Prostate gland (tissue), 2 donors: ENCODE measurements at places on chromosomes 11 and 22.

DNA sequence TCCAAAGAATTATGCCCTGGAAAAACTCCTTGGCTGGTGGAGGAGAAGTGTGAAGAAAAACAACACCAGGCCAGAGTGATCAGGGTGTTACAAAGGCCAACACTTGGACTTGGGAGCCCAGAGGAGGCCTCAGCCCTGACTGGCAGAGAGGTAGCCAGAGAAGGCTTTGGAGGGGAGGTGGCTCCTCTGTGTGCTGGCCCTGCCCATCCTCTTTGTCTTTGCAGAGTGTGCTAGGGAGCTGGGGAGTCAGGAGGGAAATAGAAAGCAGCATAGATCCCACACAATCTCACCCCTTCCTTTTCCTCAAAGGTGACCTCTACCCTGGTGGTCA is 12.0 kb upstream of the P2RY6 start:
- no peak overlapping the region for H3K4me3 ChIP-seq
- no peaks in the 10 kb centered on the region for H3K27me3 ChIP-seq
- no peak overlapping the region for H3K27ac ChIP-seq

DNA sequence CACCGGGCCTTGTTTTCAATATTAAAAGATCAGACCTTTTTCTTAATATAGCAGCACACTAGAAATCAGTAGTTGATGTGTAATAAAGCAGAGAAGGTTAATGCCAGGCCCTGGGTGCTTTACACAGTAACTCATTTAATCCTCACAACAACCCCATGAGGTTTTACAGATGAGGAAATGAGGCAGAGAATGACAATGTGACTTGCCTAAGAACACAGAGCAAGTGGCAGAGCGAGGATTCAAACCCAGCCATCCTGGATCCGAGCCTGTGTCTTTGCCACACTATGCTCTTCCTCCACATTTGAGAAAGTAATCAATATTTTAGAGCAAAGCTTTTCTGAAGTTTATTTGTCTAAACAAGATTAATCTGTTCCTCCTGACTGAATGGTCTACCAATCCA is 7.2 kb downstream of the JAML start:
- H3K27ac ChIP-seq, result no peak overlapping the region
- no peak for DNase-seq
- no peaks in the 10 kb centered on the region for H3K36me3 ChIP-seq
- no peaks in the 10 kb centered on the region for H3K27me3 ChIP-seq
- H3K4me1 ChIP-seq, result no peaks in the 10 kb centered on the region
- H3K4me3 ChIP-seq, result no peak overlapping the region

- H3K4me1 ChIP-seq, result no peaks in the 10 kb centered on the region
- peaks cover 3% of the 10 kb centered on the region for H3K27me3 ChIP-seq
- no peak overlapping the region for H3K27ac ChIP-seq
Observed at GRCh38 chr11:1235306-1235900, 12.5 kb downstream of the MUC5B start.

GRCh38 chr22:41442240-41442792 is 4.3 kb downstream of the TOB2 start:
- H3K36me3 ChIP-seq, result peaks cover 1% of the 10 kb centered on the region
- no peak for DNase-seq
- no peaks in the 10 kb centered on the region for H3K27me3 ChIP-seq
- H3K27ac ChIP-seq, result no peak overlapping the region
- H3K4me1 ChIP-seq, result peaks cover 2% of the 10 kb centered on the region

GRCh38 chr11:121829159-121829643 is 286.8 kb downstream of the BLID start:
- no peak for DNase-seq
- no peaks in the 10 kb centered on the region for H3K4me1 ChIP-seq
- H3K27ac ChIP-seq, result no peak overlapping the region
- H3K27me3 ChIP-seq, result no peaks in the 10 kb centered on the region
- no peak overlapping the region for H3K4me3 ChIP-seq

- peaks cover 2% of the 10 kb centered on the region for H3K27me3 ChIP-seq
- no peaks in the 10 kb centered on the region for H3K4me1 ChIP-seq
- H3K4me3 ChIP-seq, result no peak overlapping the region
- H3K27ac ChIP-seq, result no peak overlapping the region
Observed at GRCh38 chr11:62166371-62166770, 23.6 kb upstream of the SCGB1D1 start.

- no peaks in the 10 kb centered on the region for H3K36me3 ChIP-seq
- no peak overlapping the region for H3K4me3 ChIP-seq
- no peaks in the 10 kb centered on the region for H3K27me3 ChIP-seq
- no peaks in the 10 kb centered on the region for H3K4me1 ChIP-seq
Observed at GRCh38 chr11:2685051-2685450, 14.7 kb downstream of the KCNQ1OT1 start.

- no peak for DNase-seq
- H3K4me3 ChIP-seq, result no peak overlapping the region
- no peaks in the 10 kb centered on the region for H3K36me3 ChIP-seq
- no peak overlapping the region for H3K27ac ChIP-seq
Observed at GRCh38 chr22:30224161-30224857, 22.2 kb downstream of the LIF start.

DNA sequence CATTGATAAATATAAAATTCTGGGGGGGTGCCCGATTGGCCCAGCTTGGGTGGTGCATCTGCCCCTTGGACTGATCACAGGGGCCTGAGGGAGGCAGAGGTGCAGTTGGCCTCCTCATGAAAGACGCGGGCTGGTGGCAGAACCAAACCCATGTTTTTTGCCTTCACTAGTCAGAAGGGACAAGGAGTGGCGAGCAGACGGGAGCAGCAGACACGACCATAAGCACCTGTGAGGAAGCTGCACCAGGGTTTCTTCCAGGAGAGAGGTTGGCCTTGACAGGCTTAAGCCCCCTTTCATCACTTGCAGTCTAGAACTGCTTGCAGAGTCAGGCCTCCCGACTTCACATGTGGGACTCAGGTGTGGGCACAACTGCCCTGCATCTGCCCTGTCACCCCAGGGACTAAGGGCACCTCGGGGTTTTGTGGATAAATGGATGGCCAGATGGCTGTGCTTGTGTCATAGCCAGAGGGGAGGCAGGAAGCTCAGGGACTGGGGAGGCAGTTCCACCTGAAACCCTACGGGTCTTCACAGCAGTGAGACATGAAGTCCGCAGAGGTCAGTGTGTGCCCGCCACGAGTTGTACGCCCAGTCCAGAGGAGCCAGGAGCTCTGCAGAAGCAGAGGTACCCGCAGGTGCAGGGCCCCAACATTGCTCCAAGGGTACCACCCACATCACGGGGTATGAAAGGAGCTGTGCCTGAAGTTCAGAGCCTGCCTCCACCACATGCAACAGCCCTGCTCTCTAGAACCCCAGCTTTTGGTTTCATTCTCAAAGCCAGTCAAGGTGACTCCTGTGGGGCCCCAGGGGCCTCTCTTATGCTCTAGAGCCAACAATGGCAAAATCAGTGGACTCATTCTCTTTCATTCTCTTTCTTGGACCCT is 18.2 kb upstream of the SYT13 start:
- DNase-seq, result no peak
- no peak overlapping the region for H3K4me3 ChIP-seq
- no peaks in the 10 kb centered on the region for H3K27me3 ChIP-seq
- no peak overlapping the region for H3K27ac ChIP-seq
- peaks cover 4% of the 10 kb centered on the region for H3K4me1 ChIP-seq

GRCh38 chr11:86073948-86074347 is 5.1 kb upstream of the PICALM start:
- no peak for DNase-seq
- H3K27me3 ChIP-seq, result no peaks in the 10 kb centered on the region

GRCh38 chr11:5246772-5247471 is 2.7 kb downstream of the HBG1 start:
- H3K27me3 ChIP-seq, result no peaks in the 10 kb centered on the region
- H3K36me3 ChIP-seq, result no peaks in the 10 kb centered on the region
- H3K4me1 ChIP-seq, result no peaks in the 10 kb centered on the region
- no peak overlapping the region for H3K4me3 ChIP-seq
- DNase-seq, result no peak

GRCh38 chr11:41868606-41869005 is 409.2 kb upstream of the LRRC4C start:
- no peak overlapping the region for H3K4me3 ChIP-seq
- H3K36me3 ChIP-seq, result no peaks in the 10 kb centered on the region
- no peaks in the 10 kb centered on the region for H3K4me1 ChIP-seq
- DNase-seq, result no peak
- H3K27ac ChIP-seq, result no peak overlapping the region
- H3K27me3 ChIP-seq, result no peaks in the 10 kb centered on the region

GRCh38 chr11:78748918-78749690 is 174.4 kb upstream of the NARS2 start:
- no peaks in the 10 kb centered on the region for H3K36me3 ChIP-seq

- H3K4me3 ChIP-seq, result peak within 1 kb of the TSS; percentile 69
- H3K4me1 ChIP-seq, result peaks cover 8% of the 10 kb centered on the region
- peak within 1 kb of the TSS; percentile 92 for H3K27ac ChIP-seq
- H3K36me3 ChIP-seq, result no peaks in the 10 kb centered on the region
- DNase-seq, result peak; percentile 94
Observed at GRCh38 chr11:57761301-57762234, at the start of gene CTNND1. Gene CTNND1, plus strand, starts transcription at chr11:57761802. Its CDS starts 29,677 bp downstream, at chr11:57791479.

GRCh38 chr11:73320763-73321603 is 12.9 kb downstream of the ARHGEF17 start:
- peak overlapping the region; percentile 85 for H3K27ac ChIP-seq
- H3K27me3 ChIP-seq, result no peaks in the 10 kb centered on the region
- H3K4me3 ChIP-seq, result no peak overlapping the region
- no peaks in the 10 kb centered on the region for H3K36me3 ChIP-seq
- DNase-seq, result no peak

GRCh38 chr22:46905415-46905814 is 143.0 kb downstream of the TBC1D22A start:
- H3K4me3 ChIP-seq, result no peak overlapping the region
- no peak for DNase-seq
- H3K4me1 ChIP-seq, result no peaks in the 10 kb centered on the region
- H3K27ac ChIP-seq, result no peak overlapping the region

DNA sequence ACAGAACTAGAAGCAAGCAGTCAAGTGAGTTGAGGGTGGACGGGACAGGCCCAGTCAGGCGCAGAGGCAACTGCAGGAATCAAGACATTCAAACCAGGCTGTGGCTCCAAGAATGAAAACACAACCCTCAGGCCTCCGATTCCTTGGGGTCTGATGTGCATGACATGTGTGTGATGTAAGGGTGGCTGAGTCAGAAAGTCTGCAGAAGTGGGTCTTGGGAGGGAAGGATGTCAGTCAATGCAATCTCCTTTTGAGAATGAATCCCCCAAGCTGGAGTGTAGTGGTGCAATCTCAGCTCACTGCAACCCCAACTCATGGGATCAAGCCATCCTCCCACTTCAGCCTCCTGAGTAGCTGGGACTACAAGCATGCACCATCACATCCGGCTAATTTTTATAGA is 15.9 kb upstream of the PDE2A start:
- no peaks in the 10 kb centered on the region for H3K4me1 ChIP-seq
- H3K27ac ChIP-seq, result no peak overlapping the region
- peaks cover 32% of the 10 kb centered on the region for H3K36me3 ChIP-seq
- H3K27me3 ChIP-seq, result no peaks in the 10 kb centered on the region
- DNase-seq, result no peak

DNA sequence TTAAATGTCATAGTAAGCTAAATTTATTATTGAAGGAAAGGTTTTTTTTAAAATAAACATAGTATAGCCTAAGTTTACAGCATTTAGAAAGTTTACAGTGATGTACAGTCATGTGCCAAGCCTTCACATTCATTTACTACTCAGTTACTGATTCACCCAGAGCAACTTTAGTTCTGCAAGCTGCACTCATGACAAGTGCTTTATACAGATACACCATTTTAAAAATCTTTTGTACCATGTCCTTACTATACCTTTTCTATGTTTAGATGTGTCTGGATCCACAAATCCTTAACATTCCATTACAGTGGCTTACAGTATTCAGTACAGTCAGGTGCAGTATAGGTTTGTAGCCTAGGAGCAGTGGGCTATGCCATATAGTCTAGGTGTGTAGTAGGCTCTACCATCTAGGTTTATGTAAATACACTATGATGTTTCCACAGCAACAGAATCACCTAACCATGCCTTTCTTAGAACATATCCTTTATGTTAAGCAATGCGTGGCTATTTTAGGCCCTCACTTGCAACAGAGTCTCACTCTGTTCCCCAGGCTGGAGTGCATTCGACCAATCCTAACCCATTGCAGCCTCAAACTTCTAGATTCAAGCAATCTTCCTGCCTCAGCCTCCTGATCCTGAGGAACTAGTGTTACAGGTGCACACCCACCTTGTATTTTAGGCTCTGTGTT is 79.5 kb upstream of the SLC25A18 start:
- H3K36me3 ChIP-seq, result no peaks in the 10 kb centered on the region
- no peak overlapping the region for H3K27ac ChIP-seq
- H3K4me1 ChIP-seq, result no peaks in the 10 kb centered on the region
- H3K27me3 ChIP-seq, result no peaks in the 10 kb centered on the region
- DNase-seq, result no peak
- no peak overlapping the region for H3K4me3 ChIP-seq

GRCh38 chr22:42180349-42180842 is 49.8 kb upstream of the CYP2D6 start:
- no peak overlapping the region for H3K27ac ChIP-seq
- no peak overlapping the region for H3K4me3 ChIP-seq
- DNase-seq, result no peak
- no peaks in the 10 kb centered on the region for H3K4me1 ChIP-seq
- H3K36me3 ChIP-seq, result no peaks in the 10 kb centered on the region

GRCh38 chr11:62694455-62695167 is 5.3 kb upstream of the LRRN4CL start:
- H3K4me3 ChIP-seq, result no peak overlapping the region
- H3K27ac ChIP-seq, result no peak overlapping the region
- H3K27me3 ChIP-seq, result no peaks in the 10 kb centered on the region
- peak; percentile 75 for DNase-seq

DNA sequence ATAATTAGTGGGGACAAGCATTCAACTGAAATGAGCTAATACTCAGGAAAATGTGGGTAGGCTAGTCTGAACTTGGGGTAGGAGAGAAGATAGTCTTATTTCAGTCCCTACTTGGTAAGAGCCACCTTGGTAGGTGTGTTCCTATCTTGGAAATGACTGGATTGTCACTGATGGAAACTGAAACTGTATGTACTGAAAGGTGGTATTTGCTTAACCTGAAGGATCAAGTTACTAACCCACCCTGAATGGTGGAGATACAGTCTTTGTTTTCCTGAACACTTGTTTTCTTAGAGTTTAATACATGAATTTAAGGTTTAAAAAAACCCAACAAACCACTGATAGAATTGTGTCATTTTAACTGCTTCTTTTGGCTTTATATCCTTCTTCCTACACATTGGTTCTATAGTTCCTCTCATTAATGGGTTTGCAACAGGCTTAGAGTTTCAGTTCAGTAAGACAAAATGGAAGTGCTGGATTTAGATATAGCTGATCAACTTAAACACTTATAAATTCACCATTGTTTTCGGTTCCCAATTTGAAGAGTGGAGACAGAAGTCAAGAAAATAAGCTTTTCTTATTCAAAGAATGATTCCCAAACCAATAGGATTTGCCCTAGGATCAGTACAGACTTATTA is 4.2 kb downstream of the FAR1 start:
- H3K4me3 ChIP-seq, result no peak overlapping the region
- H3K27ac ChIP-seq, result no peak overlapping the region
- no peaks in the 10 kb centered on the region for H3K4me1 ChIP-seq

GRCh38 chr11:7487360-7487759 is 2.1 kb downstream of the OLFML1 start:
- no peak for DNase-seq
- H3K27ac ChIP-seq, result no peak overlapping the region
- no peak overlapping the region for H3K4me3 ChIP-seq
- H3K36me3 ChIP-seq, result no peaks in the 10 kb centered on the region

GRCh38 chr11:64224891-64225607 is 937 bp downstream of the TRPT1 start:
- peaks cover 20% of the 10 kb centered on the region for H3K4me1 ChIP-seq
- peak overlapping the region; percentile 51 for H3K4me3 ChIP-seq
- H3K27me3 ChIP-seq, result no peaks in the 10 kb centered on the region
